ENCODE measurements at places on chromosomes 5 and 9.

GRCh38 chr5:153534102-153534501 is 43.6 kb downstream of the GRIA1 start:
- DNase-seq = no peak

GRCh38 chr9:14962193-14962882 is 52.1 kb upstream of the FREM1 start:
- no peak for DNase-seq

- DNase-seq = peak; percentile 62
Observed at GRCh38 chr5:91296674-91297143, 86.4 kb downstream of the ARRDC3 start.

- no peak for DNase-seq
Observed at GRCh38 chr9:136589766-136590763, 44.2 kb upstream of the NOTCH1 start.

- peak; percentile 75 for DNase-seq
Observed at GRCh38 chr5:172716796-172717313, 54.1 kb downstream of the DUSP1 start.

DNA sequence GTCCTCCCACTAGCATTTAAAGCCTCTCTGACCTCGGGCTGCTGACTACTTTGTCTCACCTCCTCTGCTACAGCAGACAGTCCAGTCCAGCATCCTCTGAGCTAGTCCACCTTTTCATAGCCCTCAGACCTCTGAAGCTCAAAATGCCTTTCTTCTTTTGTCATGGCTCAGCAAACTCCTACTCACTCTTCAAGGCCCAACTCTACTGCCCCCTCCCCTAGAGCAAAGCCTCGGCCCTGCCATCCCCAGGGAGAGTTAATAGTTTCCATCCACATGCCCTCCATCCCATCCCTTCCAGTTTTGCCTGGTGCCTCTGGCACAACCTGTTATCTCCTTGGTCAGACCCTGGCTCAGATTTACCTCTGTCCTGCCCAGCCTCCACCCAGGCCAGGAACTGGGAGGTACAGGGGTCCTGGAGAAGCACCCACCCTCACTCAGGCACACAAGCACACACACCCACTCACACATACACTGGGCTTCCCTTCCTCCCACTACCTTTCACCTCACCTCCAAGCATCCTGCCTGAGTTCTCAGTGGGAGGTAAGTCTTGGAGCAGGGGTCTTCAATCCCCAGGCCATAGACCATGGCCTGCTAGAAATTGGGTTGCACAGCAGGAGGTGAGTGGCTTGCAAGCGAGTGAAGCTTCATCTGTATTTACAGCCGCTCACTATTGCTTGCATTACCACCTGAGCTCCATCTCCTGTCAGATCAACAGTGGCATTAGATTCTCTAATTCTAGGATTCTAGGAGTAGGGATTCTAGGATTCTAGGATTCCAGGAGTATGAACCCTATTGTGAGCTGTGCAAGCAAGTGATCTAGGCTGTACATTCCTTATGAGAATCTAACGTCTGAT is 18.1 kb downstream of the PDLIM4 start:
- DNase-seq = no peak

GRCh38 chr5:143044265-143044664 is 274.1 kb downstream of the ARHGAP26 start:
- DNase-seq = no peak

DNA sequence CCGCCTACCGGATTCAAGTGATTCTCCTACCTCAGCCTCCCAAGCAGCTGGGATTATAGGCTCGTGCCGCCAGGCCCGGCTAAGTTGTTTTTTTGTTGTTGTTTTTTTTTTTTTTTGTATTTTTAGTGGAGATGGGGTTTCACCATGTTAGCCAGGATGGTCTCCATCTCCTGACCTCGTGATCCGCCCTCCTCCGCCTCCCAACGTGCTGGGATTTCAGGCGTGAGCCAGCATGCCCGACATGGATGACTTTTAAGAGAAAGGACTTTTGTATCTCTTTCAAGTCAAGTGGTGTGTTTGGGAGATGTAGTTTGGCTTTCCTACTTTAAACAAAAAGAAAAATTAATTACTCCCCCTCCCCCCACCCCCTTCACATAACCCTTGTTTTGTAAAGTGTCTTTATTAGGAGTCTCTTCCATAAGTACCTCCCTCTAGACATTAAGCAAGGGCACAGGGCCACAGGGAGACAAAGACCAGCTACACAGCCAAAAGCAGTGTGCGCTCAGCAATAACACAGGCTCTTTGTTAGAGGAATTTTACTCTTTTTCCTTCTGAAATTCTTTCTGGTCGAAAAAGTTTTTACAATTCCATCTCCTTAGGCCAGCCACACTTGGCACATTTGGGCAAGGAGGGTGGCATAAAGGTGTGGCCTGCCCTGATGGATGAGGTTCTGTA is 31.2 kb downstream of the JAKMIP2 start:
- DNase-seq = no peak

DNA sequence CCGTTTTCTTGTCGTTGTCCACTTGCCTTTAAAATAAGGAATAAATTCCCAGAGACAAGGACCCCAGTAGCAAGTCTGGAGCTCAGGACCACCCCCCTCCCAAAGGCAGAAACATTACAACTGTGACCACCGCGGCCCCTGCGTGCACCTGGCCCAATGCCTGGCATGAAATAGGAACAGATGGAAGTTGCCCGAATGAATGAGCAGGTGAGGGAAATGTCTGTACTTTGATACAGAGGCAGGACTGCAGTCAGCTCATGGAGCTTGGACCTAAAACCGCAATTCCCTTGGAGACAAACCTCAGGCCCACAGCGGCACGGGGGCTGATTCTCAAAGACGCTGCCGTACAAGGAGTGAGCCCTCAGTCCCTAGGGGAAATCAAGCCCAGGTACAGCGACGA is 55.3 kb upstream of the SARDH start:
- no peak for DNase-seq

- DNase-seq = no peak
Observed at GRCh38 chr5:125160787-125161502, 414.5 kb upstream of the ZNF608 start.

DNA sequence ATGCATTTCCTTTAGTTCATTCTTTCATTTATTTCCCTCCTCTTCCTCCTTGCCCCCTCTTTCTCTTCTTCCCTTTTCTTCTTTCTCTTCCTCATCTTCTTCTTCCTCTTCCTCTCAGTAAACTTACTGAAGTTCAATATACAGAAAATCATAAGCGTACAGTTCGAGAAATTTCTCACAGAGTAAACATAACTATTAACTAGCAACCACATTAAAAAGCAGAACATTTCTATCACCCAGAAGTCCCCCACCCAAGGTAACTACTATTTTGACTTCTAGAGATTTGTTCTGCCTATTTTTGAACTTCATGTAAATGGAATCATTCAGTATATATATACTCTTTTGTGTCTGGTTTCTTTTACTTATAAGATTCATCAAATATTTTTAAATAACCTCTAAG is 48.2 kb downstream of the TNFAIP8 start:
- no peak for DNase-seq

- DNase-seq = no peak
Observed at GRCh38 chr5:174175716-174176268, 130.3 kb downstream of the NSG2 start.

GRCh38 chr9:129571298-129572051 is 49.4 kb downstream of the C9orf50 start:
- no peak for DNase-seq

DNA sequence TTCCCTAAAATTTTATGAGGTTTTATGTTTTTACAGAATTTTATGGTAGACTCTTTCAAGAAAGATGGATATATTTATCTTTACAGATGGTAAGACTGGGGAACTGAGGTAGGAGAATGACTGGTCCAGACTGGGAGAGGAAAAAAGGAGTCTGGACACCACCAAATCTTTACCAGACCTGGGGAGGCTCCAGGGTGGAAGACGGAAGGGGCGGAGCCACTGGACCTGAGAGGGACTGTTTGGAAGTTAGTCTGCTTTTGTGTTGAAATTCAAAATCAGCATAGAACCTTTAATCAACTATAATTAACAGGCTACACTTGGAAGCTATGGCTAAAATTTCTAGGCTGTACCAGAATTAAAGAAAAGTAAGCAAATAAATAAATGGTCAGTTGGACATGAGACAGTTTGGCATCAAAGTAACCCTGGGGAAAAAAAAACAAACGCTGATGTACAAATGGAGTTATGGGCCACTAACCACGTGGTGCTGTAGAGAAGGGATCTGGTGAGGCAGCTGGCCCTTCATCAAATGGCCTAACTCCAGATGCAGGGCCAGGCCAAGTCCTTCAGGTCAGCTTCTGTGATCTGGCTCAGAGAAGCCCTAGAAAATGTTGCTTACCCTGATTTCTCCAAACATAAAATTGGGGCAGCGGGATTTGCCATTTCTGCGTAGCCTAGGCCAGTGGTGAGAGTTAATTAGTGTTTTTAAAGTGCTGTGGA is 155.1 kb downstream of the ARSB start:
- DNase-seq = no peak

- no peak for DNase-seq
Observed at GRCh38 chr9:3758816-3759576, 233.2 kb upstream of the RFX3 start.

DNA sequence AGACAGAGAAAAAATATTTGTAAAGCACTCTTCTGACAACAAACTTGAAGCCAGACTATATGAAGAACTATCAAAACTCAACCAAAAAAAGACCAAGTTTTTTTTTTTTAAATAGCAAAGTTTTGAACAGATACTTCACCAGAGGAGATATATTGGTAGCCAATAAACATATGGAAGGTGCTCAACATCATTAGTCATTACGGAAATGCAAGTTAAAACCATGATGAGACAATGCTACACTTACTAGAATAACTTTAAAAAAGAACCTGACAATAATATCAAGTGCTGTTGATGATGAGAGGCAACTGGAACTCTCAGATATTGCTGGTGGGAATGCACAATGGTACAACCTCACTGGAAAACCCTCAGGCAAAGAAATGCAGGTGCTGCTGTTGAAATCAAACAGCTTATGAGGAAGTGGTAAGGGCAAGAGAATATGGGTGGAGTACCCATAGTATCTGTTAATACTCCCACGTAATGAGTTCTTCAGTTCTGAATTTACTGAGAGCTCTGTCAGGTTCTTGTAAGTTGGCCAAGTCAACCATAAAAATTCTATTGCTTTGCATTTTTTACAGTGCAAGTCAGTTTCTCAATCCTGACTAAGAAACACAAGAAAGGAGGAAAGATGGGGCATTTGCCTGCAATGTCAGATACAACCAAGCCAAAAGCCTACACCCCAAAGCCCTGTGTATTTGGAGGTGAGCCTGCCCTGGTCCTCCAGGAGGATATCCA is 87.3 kb upstream of the GNAQ start:
- DNase-seq = peak; percentile 19

GRCh38 chr5:87298692-87299362 is 31.1 kb downstream of the RASA1 start:
- no peak for DNase-seq

DNA sequence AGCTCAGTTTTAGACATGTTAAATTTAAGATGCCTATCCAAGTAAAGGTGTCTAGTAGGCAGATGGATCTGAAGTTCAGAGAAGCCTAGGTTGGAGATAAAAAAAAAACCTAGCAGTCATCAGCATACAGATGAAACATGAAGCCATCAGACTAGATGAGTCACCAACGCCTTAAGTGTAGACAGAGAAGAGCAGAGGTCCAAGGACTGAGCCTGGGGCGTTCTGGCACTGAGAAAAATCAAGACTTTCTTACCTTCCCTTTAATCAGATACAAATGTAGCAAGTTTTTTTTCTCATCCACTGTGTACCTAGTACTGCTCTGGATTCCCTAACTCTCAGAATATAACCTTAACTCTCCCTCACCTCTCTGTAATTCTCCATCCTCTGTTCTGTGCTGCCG is 97.3 kb downstream of the SIL1 start:
- DNase-seq = no peak

- DNase-seq = peak; percentile 93
Observed at GRCh38 chr5:54807421-54807820, 178.0 kb downstream of the ESM1 start.

GRCh38 chr9:5579881-5580280 is 49.0 kb upstream of the RIC1 start:
- no peak for DNase-seq

- DNase-seq = peak; percentile 92
Observed at GRCh38 chr5:127697894-127698600, 5.1 kb upstream of the CCDC192 start.

DNA sequence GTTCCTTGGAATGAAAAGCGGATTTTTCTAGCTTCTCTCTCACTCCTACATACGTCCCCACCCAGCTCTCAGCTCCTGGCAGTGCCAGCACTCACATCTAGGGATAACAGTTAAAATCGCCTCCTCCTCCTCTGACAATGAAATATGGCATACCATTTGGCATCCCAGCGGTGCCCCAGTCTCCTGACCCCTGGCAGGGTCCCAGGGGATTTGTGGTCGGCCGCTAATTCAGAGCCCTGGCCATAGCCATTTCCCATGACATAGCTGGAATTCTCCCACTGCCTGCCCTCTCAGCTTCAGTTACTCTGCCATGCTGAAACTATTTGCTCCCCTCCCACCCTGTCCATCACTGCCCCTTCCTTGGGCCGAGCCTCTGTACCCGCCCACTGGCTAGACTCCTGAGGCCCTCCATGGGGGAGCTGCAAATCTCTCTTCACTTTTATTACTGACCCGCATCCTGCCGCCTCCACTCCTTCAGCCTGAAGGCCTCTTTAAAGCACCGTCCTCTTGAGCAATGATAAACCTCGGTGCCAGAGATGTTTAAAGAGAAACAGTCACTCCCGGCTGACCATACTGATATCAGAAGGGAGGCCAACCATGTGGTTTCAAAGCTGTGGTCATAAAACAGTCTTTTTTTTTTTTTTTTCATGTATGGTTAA is 139.8 kb downstream of the SLIT3 start:
- peak; percentile 100 for DNase-seq

GRCh38 chr5:140365282-140365681 is 5.3 kb downstream of the SLC4A9 start:
- DNase-seq = no peak

Data from kidney glomerular epithelial cell (primary cell).